ENCODE measurements at places on chromosomes 2 and 18.

DNA sequence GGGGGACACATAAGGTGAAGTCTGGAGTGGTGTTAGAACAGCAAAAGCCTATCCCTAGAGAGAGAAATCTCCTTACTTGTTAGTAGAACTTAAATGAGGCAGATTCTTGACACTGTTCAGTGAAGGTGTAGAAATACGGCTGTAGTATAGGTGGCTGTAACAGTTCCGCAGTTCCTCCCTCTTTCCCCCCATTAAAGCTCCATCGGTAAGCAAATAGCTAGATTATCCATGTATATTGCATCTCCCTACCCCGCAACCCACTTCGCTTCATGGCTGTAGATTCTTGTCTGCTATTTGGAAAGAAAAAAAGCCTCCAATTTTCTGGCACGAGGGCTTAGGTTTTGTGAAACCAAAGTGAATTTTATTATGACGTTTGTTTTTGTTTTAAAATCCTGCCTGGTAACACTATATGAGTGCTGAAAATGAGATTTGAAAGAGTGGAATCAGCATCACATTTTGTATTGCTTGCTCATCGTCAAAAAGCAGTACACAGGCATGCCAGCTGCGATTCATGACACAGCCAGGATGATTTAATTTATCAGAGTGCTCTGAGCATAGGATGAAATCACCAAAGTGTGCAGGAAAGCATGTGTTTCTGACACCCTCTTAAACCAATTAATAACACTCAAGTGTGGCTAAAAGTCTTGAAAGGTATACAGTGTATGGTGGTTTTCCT, 1.4 kb downstream of the FAM171B start:
- DNase-seq, result no peak

DNA sequence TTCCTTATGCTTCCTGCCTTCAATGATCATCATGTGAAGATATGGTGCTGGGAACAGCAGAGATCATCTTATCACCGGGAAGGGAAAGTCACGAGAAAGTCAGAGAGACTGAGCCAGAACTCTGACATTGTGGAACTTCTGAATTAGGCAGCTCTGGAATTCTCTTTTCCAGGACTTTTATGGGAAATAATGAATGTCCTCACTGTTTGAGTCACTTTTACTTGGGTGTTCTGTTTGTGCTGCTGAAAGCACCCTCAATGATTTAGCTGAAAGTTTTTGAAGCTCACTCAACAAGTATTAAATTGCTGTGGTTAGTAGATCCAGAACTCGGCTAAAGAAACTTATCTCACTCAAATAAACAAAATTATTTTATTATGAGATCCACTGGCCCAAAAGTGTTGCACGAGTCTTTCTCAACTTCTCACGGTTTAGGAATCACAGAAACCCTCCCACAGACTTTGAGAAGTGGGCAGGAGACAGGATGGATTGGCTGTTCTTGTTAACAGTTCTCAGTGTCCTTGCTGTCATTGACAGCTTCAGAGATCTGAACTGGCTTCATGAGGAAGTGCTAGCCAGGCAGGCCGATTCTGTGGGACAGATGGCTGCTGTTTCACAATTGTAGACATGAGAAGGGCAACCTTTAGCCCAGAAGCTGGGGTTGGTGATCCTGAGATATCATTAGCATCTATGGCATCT, 26.4 kb upstream of the ATRAID start:
- DNase-seq, result peak; percentile 68

DNA sequence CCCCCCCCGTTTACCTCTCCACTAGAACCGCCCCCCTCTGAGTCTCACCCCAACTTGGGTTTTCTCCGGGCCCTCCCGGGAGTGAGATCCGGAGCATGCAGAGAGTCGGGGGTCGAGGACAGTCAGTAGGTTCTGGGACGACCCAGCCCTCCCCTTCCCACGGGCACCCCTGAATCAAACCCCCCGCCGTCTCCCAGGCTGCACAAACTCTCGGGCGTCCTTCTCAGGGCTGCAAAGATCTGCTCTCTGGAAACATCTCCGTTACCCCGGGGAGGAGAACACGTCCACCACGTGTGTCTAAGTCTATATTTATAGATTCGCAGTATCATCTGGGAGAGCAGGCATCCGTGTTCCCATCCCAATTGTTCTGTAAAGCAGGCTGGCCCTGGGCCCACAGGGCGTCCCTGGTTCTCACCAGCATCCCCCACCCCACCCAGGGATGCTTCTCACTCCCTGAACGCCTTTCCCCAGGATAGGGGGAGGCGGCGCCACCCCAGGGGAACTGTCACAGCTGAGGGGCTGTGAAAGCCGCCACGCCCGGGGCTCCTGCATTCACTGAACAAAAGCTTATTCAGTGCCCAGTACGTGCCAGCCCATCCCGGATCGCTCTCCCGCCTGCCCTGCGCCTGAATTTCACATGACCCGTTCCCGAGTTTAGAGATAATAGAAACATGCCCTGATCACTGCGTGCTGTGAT, 765 bp upstream of the DIPK1C start:
- no peak for DNase-seq

DNA sequence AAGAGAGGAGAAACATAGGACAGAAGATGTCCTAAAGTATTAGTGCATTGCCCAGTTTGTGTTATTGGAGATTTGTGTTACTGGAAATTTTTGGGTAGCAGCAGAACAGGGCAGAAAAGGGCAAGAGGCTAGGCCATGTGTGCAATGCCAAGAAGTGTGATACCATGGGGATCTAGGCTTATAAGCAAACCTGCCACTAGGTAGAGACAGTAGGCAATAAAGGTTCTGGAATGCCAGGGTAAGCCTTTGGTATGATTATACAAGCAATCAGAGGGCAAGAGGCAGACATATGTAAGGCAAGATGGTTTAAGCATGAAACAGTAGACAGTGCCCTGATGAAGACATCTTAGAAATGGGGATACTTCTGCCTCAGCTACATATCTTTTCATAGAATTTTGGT, 12.3 kb upstream of the CERS6 start:
- no peak for DNase-seq

- peak; percentile 42 for DNase-seq
These were observed 170.1 kb upstream of the HAAO start for GRCh38 chr2:42962508-42962953.

GRCh38 chr18:26088487-26088886, 1.9 kb downstream of the SS18 start:
- DNase-seq, result no peak

DNA sequence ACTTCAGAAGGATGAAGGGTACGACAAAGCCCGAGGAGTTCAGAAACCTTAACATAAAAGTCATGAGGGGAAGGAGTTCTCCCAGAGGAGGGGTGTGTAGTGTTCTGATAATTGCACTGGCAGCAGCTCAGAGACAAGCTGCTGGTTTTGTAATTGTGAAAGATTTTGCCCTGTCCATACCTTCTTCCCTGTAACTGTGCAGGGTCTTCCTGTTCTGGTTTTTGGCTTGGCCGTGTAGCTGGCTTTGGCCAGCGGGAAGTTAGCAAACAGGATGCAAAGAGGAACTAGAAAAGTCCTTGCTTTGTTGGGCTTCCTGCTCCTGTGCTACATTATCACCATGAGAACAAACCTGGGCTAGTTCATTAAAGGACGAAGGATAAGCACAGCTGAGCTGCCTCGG, 160.8 kb downstream of the LPIN1 start:
- peak; percentile 86 for DNase-seq

DNA sequence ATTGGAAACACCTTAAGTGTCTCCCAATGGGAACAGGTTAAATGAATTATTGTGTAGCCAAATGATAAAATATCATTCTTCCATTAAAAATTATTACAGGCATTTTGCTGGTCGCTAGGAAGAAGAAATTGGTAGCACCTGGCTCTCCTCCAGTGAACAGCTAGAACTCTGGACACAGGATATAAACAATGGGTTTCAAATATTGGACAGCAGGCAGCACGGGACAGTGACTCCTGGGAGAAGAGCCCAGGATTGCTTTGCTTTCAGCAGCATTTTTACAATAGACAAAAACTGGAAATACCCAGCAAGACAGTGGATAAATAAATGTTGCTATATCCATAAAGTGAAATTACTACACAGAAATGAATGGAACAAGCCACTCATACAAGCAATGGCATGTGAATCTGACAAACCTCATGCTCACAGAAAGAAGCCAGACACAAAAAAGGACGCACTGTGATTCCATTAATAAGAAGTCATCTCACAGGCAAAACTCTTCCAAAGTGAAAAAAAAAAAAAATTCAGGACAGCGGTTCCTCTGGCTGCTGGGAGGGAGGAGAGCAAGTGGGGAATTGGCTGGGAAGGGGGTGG, 50.5 kb downstream of the LAMA1 start:
- no peak for DNase-seq

DNA sequence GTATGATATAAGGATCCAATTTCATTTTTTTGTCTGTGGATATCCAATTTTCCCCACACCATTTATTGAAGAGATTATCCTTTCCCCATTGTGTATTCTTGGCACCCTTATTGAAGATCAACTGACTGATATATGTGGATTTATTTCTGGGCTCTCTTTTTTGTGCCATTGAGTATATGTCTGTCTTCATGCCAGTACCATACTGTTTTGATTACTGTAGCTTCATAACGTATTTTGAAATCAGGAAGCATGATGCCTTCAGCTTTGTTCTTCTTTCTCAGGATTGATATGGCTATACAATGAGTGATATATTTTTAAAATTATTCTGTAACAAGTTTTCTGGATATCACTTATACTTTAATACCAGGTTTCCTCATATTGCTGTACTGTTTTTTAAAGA, 58.1 kb upstream of the DLX2 start:
- no peak for DNase-seq

- no peak for DNase-seq
These were observed 14.0 kb downstream of the TMEM127 start for GRCh38 chr2:96251721-96252292.

DNA sequence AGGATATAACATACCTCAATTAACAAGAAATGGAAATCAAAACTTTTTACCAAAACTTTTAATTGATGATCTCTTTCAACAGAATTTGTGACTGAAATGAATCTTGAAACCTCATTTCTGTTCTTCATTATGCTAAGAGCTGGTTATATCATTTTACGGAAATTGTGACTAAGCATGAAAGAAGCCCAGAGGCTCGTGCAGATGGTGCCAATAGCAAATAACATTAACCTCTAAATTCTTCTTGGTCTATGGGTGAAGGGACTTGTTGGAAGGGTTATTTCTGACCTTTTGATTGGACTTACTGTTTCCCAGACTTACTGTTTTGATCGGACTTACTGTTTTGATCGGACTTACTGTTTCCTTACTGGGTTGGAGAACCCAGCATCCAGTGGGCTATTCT, 435.6 kb downstream of the TDRD15 start:
- DNase-seq, result no peak

DNA sequence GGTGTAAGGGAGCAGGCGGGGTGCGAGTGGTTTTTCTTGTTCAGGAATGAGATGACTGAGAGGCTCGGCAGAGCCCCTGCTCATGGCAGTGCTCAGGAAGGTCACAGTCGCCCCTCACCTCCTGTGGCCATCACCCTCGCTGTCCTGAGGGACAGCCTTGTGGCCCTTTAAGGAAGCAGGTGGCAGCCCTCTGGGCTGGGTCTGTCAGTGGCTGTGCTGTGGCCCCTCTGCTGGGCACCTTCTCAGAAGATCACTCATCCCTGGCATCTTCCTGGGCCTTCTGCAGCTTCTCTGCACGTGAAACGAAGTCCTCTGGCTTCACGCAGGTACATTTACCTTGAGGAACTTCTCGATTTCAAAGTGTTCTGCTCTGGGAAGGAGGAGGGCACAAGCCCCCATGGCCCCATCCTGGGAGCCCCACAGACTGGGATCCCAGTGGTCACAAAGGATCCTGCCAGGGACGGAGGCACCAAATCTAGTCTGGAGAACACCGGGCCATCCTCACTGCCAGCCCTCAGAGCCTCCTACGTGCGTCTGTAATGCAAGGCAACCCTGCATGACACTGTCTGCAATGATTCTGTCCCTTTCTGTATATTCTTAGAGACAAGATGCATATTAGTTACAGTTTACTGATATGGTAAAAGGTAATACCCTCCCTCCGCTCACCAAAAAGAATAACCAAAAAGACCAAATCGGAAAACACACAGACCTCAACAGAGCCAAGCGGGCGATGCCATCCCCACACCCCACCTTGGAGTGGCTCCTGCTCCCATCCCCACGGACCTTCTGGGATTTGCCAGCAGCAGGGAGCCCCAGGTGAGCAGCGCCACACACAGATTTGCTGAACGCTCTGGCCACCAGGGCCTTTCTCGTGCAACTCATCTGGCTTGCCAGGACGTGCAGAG, 25.9 kb upstream of the FAHD2A start:
- no peak for DNase-seq

DNA sequence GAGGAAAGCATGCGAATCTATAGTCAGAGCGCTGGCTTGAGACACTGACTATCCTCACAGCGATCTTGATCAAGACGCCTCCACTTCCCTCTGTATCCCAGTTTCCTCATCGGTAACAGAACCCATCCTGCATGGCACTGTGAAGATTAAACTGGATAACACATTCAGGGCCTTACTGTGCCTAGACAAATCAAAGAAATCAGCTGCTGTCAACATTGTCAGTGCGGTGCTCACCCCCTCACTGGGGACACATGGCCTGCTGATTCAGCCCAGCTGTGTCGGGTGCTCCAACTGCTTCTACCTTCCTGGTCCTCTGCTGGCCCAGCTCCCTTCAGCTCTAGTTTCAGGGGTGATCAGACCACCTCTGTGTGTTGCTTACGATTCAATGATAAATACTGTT, 268.6 kb upstream of the AGAP1 start:
- DNase-seq, result no peak

- no peak for DNase-seq
These were observed 594.6 kb downstream of the ADCYAP1 start for GRCh38 chr18:1499265-1499664.

GRCh38 chr18:57585855-57586250, 649 bp downstream of the FECH start:
- no peak for DNase-seq

GRCh38 chr2:104444392-104444791, 409.5 kb upstream of the POU3F3 start:
- no peak for DNase-seq

DNA sequence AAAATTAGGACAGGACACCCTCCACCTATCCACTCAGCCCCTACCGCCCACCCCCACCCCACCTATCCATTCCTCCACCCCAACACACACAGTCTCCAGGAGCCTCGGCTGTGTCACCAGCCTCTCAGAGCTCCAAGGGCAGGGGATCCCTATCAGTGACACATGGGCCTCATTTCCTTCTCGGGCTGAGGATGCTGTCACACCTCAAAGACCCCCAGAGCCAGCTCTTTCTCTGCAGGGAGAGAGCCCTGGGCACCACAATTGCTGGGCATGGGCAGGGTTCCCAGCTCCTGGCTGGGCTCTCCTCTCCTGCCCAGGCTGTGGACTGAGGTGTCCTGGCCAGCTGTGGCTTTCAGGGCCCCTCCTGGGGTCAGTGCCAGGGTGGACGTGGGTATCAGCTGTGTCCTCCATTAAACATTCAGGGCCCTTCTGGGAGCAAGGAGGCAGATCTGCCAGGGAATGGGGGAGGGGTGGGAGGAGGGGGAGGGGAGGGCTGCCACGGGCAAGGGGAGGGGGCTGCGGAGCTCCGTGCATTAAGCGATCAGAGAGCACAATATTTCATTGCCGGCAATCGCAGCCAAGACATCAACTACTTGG, 14.3 kb upstream of the ECEL1 start:
- no peak for DNase-seq
